ENCODE measurements at places on chromosomes 1 and 21.

DNA sequence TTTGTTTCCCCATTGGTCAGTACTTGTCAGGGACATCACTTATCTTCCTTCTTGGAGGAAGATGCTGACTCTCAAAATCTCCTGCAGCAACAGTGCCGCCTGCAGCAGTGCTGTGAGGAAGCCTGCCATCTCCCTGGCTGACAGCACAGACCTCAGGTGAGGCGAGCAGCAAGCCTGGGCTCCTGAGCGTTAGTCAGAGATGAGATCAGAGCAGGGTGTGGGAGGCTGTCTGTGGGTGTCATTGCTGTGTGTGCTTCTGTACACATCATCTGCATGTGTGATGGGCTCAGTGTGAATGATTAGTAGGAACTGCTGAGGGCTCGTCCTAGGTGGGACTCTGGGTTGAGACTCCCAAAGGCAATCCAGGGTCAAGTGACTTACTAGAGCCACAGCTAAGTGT is 6.1 kb downstream of the STRIP1 start:
- DNase-seq: no peak

DNA sequence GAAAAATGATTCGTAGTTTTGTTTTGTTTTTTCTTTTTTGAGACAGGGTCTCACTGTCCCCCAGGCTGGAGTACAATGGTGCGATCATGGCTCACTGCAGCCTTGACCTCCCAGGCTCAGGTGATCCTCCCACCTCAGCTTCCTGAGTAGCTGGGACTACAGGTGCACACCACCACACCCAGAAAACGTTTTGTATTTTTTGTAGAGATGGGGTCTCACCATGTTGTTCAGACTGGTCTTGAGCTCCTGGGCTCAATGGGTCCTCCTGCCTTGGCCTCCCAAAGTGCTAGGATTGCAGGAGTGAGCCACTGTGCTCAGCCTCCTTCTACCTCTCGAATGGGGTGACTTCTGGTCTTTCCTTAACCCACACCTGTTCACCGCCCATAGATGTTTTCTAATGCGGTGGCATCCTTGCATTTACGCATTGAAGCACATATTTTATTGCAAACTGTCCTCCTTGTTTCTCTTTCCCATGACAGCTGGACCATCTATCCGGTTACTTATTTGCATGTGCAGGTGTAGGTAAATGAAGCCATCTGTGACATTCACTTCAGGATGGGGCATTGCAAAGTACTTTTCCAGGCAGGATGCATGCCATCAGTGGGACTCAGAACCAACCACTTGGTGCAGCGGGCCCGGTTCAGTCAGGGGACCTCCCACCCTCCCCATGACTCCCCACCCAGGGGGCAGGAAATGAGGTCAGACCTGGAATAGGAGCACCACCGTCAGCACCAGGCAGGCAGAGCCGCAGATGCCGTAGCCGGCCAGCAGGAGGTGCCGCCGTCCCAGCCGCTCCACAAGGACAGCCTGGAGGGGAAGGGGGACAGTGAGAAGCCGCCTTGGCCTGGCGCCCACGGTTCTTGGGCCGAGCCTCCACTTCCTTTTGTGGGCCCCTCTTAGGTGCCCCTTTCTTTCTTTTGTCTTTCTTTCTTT is 16.5 kb downstream of the SLC2A7 start:
- DNase-seq: no peak

- DNase-seq: no peak
These were observed 71.4 kb downstream of the KCNN3 start for GRCh38 chr1:154798645-154799044.

DNA sequence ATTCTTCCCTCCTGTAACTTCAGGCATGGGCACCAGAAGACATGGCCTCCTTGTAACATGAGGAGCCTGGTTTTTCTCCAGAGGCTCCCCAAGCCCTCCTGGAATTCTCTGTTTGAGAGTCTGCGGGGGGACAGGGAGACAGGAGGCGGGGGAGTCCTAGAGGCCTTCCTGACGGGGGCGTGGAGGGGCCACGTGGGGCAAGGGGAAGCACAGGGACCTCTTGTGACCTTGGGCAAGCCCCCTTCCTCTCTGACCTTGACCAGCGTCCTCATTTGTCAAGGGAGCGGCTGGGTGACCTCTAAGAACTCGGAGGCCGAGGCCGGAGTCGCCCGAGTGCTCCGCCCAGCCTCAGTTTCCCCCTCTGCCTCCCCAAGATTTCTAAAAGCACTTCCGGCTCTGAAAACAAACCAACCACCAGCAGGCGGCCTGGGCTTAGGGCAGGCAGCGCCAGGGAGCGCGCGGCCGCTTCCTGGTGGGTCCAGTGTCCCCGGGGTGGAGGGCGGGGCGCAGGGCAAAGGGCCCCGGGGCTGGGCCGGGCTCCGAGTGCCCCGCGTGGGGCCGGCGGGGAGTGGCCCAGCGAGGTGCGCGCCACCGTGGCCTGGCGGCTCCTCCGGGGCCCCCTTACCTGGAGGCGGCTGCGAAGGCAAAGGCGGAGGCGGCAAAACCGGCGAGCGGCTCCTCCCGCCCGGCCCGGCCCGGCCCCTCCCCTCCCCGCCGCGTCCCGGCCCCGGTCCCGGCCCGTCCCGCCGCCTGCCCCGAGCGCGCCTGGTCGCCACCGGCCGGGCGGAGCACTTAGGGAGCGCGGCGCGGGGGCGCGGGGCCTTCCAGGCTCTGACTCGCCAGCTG is at the start of gene TMCO4:
TSS of gene TMCO4 (minus strand) at position 687 of the 846 bp plus-strand sequence. CDS start 19,158 bp downstream, outside the sequence.
- no peak for DNase-seq

- DNase-seq: no peak
These were observed 73.9 kb downstream of the DNTTIP2 start for GRCh38 chr1:93805027-93805610.

- no peak for DNase-seq
These were observed 20.2 kb downstream of the NSL1 start for GRCh38 chr1:212771341-212771740.

GRCh38 chr1:41362357-41362721 is 1.1 kb downstream of the FOXO6 start:
- no peak for DNase-seq

- DNase-seq: no peak
These were observed 30.2 kb downstream of the AK4 start for GRCh38 chr1:65178235-65178634.

DNA sequence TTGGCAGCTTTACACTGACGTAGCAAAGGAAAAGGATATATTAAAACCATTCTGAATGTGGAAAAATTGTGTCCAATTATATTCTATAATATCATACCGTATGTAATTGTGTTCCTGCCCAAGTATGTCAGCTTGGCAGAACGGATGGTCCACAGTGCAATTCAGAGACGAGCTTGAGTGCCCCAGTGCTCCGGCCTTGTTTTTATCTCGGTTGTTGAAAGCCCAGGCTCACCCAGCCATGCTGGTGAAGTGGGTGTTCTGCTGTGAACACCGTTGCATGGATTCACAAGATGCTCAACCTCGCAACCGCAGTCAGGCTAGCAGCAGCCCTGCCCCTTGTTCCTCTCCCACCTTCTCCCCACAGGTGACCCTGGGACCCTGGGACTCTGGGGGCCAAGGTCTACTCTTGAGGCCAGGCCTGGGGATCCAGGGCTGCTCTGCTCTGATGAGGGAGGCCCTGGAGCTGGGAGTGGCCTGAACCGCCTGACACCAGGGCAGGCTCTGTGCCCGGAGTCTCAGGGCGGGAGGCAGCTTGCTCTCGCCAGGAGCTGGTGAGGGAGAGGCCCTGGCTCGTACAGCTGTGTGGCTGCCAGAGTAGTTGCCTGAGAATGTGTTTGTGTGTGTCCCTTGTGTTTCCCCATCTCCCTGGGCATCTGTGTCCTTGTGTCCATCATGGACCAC is 11.2 kb downstream of the PTPRF start:
- DNase-seq: no peak

- no peak for DNase-seq
These were observed 414.3 kb upstream of the NR5A2 start for GRCh38 chr1:199612976-199613774.

GRCh38 chr1:19877821-19878636 is 4.2 kb upstream of the OTUD3 start:
- no peak for DNase-seq

- DNase-seq: no peak
These were observed 77.4 kb downstream of the ETS2 start for GRCh38 chr21:38883142-38883541.

- no peak for DNase-seq
These were observed 3.0 kb downstream of the ARTN start for GRCh38 chr1:43936431-43937151.

DNA sequence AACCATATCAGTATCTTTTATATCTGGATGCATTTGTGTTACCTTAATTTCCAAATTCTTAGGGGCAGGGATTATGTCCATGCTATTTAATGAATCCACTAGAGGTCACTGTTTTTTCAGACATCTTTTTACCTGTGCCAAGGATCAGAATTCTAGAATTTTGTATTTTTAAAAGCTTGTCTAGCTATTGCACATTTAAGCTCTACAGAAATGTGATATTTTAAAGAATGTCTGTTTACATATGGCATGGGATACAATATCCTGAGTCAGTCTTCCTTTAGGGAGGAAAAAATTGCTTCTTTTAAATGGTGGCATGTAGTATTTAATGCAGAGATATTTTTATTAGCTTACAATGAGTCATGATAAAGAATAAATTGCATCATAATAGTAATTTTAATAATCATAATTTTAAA is 11.3 kb downstream of the RPAP2 start:
- no peak for DNase-seq

- DNase-seq: no peak
These were observed 52.5 kb upstream of the TINAGL1 start for GRCh38 chr1:31523769-31524168.

DNA sequence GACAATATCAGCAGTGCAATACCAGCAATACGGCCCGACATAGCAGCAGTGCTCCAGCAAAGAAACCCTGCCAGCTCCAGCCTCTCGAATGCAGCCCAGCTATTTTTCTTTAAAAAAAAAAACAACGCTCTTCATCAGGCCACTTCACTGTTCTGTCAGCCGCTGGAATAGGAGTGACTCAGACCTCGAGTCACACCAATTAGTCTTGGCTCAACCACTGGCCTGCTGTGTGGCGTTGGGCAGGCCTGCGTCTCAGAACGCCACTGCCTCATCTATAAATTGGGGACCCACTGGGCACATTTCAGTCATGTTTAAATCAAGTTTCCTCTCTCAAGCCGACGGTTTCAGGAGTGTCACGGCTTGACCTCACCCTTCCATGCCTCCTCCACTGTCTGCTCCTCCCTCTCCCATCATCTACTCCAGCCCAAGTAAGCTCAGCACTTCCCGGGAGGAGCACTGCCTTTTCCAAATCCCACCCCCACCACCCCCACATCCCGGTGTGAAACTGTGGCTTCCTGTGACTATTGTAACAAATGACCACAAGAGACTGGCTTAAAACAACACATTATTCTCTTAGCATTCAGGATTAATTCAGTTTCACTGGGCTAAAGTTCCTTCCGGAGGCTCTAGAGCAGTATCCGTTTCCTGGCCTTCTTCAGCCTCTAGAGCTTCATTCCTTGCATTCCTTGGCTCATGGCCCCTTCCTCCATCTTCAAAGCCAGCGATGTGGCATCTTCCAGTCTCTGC is 71.9 kb upstream of the EFHD2 start:
- DNase-seq: no peak

GRCh38 chr1:43288058-43288784 is 2.8 kb upstream of the C1orf210 start:
- no peak for DNase-seq

- no peak for DNase-seq
These were observed 33.3 kb upstream of the SUCO start for GRCh38 chr1:172499636-172500141.

GRCh38 chr1:151991663-151992302 is 1.9 kb downstream of the S100A10 start:
- no peak for DNase-seq

DNA sequence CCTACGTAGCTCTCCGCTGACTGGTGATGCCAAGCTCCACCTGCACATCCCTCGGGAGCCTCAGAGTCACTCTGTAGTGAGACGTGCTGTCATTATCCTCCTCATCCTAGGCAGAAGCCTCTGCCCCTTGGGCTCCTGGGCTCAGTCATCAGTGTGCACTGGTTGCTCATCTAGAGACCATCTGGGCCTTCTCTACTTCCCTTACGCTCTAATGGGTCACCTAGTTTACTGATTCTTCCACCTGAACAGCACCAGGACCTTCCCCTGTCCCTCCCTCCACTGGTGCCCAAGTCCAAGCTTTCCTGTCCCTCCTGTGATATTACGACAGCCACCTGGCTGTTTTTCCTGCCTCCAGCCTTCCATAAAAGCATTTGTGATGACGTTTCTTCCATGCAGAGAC is 136.1 kb upstream of the ERRFI1 start:
- no peak for DNase-seq

GRCh38 chr1:231232870-231233734 is 7.9 kb upstream of the GNPAT start:
- DNase-seq: no peak

DNA sequence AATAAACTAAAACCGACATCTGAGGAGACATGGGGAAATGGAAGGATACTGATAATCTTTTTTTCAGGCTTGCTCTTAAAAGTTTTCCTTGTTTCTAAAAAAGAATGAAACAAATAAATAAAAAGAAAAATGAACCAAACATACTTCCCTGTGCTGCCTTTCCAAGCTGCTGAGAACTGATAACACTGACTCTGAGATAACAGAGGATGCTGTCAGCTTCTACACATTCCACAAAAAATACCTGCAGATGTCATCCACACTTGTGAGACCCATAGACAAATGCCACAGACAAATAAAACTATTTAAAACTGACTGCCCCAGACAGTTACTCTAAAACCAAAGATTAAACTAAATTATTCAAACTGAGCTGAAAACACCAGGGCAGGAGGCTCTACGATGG is 12.0 kb upstream of the OR6K3 start:
- no peak for DNase-seq

DNA sequence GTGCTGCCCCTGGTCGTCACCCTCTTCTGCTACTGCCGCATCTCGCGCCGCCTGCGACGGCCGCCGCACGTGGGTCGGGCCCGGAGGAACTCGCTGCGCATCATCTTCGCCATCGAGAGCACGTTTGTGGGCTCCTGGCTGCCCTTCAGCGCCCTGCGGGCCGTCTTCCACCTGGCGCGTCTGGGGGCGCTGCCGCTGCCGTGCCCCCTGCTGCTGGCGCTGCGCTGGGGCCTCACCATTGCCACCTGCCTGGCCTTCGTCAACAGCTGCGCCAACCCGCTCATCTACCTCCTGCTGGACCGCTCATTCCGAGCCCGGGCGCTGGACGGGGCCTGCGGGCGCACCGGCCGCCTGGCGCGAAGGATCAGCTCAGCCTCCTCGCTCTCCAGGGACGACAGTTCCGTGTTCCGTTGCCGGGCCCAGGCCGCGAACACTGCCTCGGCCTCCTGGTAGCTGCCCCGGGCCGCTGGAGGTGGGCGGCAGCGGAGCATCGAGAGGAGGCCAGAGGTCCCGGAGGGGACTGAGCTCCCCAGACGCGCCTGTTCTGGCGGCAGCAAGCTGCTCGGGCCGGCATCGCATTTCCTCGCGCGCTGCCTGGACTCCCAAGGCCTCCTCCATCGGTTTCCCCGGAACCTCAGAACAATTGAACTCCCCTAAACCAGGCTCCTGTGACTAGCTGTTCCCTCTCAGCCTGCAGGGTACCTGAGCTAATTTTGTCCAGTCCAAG is 1.1 kb downstream of the GPR25 start:
- DNase-seq: peak; percentile 19

- DNase-seq: no peak
These were observed 17.1 kb downstream of the ZP4 start for GRCh38 chr1:237873487-237874211.

- DNase-seq: no peak
These were observed 39.9 kb upstream of the RGL1 start for GRCh38 chr1:183764981-183765380.

GRCh38 chr1:240417317-240417716 is 194.6 kb downstream of the GREM2 start:
- no peak for DNase-seq

All from NCI-H1417 treated with DMSO at 0.1 percent for 48 hours (cell line).